ENCODE measurements at places on chromosomes 1 and 21. TPM values are rescaled to one million over a fixed set of nuclear protein-coding genes. Genes with fewer than 3 reads are reported as not detected.

DNA sequence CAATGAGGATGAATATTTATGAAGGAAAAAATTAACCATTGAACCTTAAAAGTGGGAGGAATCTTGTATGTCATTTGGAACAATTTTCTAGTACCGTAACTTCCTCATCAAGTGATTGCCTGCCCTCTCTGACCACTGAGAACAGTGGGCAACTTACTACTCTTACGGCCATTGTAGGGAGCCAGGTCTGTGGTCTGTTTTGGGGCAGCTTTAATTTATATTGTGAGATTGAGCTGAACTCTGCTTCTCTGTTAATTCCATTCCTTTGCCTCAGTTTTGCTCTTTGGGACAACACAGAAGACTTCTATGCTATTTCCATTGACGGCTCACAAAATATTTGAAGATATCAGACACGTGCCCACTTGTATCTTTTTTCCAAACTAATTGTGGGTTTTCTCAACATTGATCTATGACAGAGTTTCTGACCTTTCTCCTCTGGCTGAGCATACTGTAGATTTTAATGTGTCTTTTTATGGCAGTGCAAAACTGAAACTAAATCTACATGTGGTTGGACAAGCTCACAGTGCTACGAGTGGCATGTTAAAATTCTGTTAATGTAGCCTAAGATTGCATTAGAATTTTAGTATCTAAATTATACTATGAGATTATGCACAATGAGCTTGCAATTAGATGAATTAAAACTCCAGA lies 27.8 kb upstream of the ZNF281 start:
- no peaks in the 10 kb centered on the region for H3K36me3 ChIP-seq
- no peak overlapping the region for H3K27ac ChIP-seq
- H3K4me1 ChIP-seq, result no peaks in the 10 kb centered on the region
- H3K27me3 ChIP-seq, result no peaks in the 10 kb centered on the region

- no peaks in the 10 kb centered on the region for H3K4me1 ChIP-seq
- H3K4me3 ChIP-seq, result no peak overlapping the region
- H3K36me3 ChIP-seq, result no peaks in the 10 kb centered on the region
- DNase-seq, result no peak
Observed at GRCh38 chr21:37742532-37742931, 173.7 kb downstream of the KCNJ6 start.

The C1orf21 gene
- 26.9 TPM for polyA plus RNA-seq

DNA sequence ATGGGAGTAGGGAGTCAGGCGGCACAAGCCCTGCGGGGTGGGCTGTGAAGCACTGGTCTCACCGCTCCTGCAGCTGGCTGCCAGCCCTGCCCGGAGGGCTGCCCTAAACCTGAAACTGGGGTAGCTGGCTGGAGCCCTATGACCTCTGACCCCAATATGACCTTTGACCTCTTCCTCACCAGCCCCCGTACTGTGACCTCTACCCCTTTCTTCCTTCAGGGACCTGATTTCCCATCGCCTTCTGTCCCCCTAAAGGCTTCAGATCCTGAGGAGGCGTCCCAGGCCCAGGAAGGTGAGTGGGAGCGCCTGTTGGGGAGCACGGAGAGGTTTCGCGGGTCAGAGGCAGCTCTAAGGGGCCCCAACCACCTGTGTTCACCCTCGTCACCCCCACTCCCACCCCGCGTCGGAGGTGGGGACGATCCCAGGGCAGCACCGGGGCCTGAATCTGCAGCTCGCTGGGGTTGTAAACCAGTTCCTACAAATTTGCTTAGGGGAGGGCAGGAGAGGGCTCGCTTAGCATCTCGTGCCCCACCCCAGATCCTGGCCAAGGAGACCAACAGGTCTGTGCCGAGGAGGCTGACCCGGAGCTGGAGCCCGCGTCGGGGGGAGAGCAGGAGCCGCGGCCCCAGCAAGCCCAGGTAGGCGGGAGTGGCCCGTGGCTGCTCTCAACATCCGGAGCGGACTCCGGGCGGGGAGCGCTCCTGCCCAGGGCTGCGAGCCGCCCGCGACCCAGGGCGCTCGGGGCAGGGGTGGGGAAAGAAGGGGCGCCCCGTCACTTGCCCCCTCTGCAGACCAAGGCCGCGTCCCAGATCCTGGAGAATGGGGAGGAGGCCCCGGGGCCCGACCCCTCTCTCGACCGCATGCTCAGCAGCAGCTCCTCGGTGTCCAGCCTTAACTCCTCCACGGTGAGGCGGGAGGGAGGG lies 7.3 kb downstream of the SYTL1 start:
- no peaks in the 10 kb centered on the region for H3K27me3 ChIP-seq
- H3K4me1 ChIP-seq, result peaks cover 29% of the 10 kb centered on the region
- peak overlapping the region; percentile 67 for H3K4me3 ChIP-seq
- DNase-seq, result peak; percentile 81
- H3K36me3 ChIP-seq, result no peaks in the 10 kb centered on the region
- peak overlapping the region; percentile 37 for H3K27ac ChIP-seq

DNA sequence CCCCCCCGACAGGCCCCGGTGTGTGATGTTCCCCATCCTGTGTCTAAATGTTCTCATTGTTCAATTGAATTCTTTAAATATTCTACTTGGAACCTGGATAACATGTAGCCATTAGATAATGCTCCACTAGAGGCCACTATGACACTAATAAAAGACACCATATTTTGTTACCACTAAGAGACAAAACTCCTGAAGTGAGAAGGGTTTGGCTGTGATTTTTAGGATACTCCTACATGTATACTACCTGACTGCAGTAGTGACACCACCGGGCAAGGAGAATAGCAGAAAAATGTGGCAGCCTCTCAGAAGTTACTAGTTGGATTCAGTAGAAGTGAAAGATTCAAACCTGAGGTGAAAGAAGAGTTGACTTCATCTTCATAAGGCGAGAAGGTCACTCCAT lies 36.0 kb downstream of the F5 start:
- H3K4me3 ChIP-seq, result no peak overlapping the region
- peak; percentile 63 for DNase-seq
- no peak overlapping the region for H3K27ac ChIP-seq
- no peaks in the 10 kb centered on the region for H3K27me3 ChIP-seq
- H3K36me3 ChIP-seq, result no peaks in the 10 kb centered on the region
- no peaks in the 10 kb centered on the region for H3K4me1 ChIP-seq

DNA sequence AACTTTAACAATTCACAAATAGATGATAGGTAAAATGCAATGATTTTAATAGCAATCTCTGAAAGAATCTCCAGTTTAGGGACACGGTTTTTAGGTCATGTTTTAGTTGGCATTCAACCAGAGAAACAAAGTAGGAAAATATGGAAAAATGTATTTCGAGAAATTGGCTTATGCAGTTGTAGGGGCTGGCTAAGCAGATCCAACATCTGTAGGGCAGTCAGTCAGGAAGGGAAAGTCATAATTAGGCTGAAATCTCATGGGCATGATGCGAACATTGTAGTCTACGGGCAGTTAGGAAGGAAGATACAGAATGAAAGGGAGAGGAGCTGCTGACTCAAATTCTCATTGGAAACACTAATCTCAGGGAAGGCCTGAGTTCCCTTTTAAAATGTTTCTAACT lies 1276.0 kb upstream of the ADGRL4 start:
- H3K4me3 ChIP-seq, result no peak overlapping the region
- no peaks in the 10 kb centered on the region for H3K4me1 ChIP-seq
- DNase-seq, result no peak
- H3K27me3 ChIP-seq, result no peaks in the 10 kb centered on the region
- H3K36me3 ChIP-seq, result no peaks in the 10 kb centered on the region

The CCDC30 gene
- polyA plus RNA-seq, result 1.9 TPM

The PROK1 gene
- polyA plus RNA-seq, result 11.1 TPM

DNA sequence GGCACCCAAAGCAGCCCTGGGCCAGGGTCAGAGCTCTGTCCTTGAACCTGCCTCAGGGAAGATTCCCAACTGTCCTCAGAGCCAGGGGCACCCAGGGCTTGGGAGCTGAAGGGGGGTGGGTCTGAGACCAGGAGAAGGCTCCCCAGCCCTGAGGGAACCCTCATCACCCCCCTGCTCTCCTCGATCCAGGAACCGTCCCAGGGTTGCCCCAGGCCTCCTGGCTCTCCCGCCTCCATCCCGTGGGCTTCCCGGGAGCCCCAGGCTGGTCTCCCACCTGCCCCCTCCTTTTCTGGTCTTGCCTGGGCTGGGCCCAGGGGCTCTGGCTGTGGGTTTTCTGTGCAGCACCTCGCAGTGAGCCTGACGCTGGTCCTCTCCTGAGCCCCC lies 6.7 kb upstream of the SAMD11 start:
- no peak for DNase-seq
- no peak overlapping the region for H3K27ac ChIP-seq
- H3K27me3 ChIP-seq, result peaks cover 34% of the 10 kb centered on the region

The PRELP gene
- polyA plus RNA-seq, result 10.8 TPM

GRCh38 chr1:14082331-14082730 lies 382.3 kb downstream of the PRDM2 start:
- no peak for DNase-seq
- no peak overlapping the region for H3K27ac ChIP-seq
- H3K36me3 ChIP-seq, result no peaks in the 10 kb centered on the region
- H3K4me3 ChIP-seq, result no peak overlapping the region
- no peaks in the 10 kb centered on the region for H3K4me1 ChIP-seq

The RPL5 gene
- polyA plus RNA-seq, result 668 TPM

- H3K27me3 ChIP-seq, result no peaks in the 10 kb centered on the region
- no peaks in the 10 kb centered on the region for H3K36me3 ChIP-seq
Observed at GRCh38 chr1:181089017-181089675, 646 bp downstream of the IER5 start.

- no peak overlapping the region for H3K4me3 ChIP-seq
- no peak for DNase-seq
- no peaks in the 10 kb centered on the region for H3K36me3 ChIP-seq
- H3K27me3 ChIP-seq, result no peaks in the 10 kb centered on the region
Observed at GRCh38 chr1:150555971-150556865, 7.0 kb downstream of the ADAMTSL4 start.

DNA sequence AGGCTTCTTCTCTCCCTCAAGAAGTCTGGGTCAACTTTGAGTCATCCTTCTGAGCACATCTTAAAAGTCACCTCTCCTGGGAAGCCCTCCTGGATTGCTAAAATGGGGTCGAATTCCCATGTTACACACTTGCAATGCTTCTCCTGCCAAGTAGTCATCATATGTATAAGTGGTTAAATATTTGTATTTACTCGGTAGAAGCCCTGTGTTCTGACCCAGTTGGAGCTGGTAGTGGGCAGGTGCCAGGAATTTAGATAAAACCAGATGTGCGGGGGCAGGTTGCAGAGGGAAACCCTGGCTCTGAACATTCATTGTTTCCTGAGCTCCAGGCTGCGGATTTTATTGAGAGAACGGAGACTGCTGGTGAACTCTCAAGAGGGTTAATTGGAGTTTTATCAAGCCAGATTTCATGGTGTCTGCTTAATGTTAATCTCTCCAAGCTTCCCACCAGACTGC lies 52.8 kb upstream of the RPL11 start:
- no peaks in the 10 kb centered on the region for H3K36me3 ChIP-seq
- H3K4me1 ChIP-seq, result peaks cover 1% of the 10 kb centered on the region
- no peaks in the 10 kb centered on the region for H3K27me3 ChIP-seq
- peak overlapping the region; percentile 55 for H3K27ac ChIP-seq
- no peak overlapping the region for H3K4me3 ChIP-seq

The FALEC gene
- 0.39 TPM for polyA plus RNA-seq

GRCh38 chr1:26522073-26522472 lies 7.5 kb upstream of the RPS6KA1 start:
- no peak overlapping the region for H3K27ac ChIP-seq
- no peaks in the 10 kb centered on the region for H3K27me3 ChIP-seq
- DNase-seq, result no peak
- no peaks in the 10 kb centered on the region for H3K36me3 ChIP-seq
- H3K4me1 ChIP-seq, result no peaks in the 10 kb centered on the region
- no peak overlapping the region for H3K4me3 ChIP-seq

The POU3F1 gene
- polyA plus RNA-seq, result 0.73 TPM

- no peak overlapping the region for H3K4me3 ChIP-seq
- DNase-seq, result peak; percentile 21
- no peaks in the 10 kb centered on the region for H3K36me3 ChIP-seq
- no peak overlapping the region for H3K27ac ChIP-seq
Observed at GRCh38 chr21:16082038-16082816, 352.4 kb downstream of the USP25 start.

All from hepatocyte (in vitro differentiated cells).